ENCODE measurements at places on chromosomes 12 and 14.

GRCh38 chr14:66069830-66070541, 416.2 kb upstream of the CCDC196 start:
- H3K4me3 ChIP-seq = no peak overlapping the region
- no peak overlapping the region for H3K27ac ChIP-seq
- H3K4me1 ChIP-seq = peaks cover 4% of the 10 kb centered on the region

GRCh38 chr12:99435095-99435791, 212.3 kb upstream of the GARIN6 start:
- no peaks in the 10 kb centered on the region for H3K27me3 ChIP-seq
- no peaks in the 10 kb centered on the region for H3K4me1 ChIP-seq
- no peak overlapping the region for H3K4me3 ChIP-seq
- H3K27ac ChIP-seq = no peak overlapping the region
- peak; percentile 66 for DNase-seq

GRCh38 chr12:53287741-53288216, 7.6 kb upstream of the PFDN5 start:
- H3K4me3 ChIP-seq = no peak overlapping the region
- peaks cover 34% of the 10 kb centered on the region for H3K36me3 ChIP-seq
- no peaks in the 10 kb centered on the region for H3K27me3 ChIP-seq
- DNase-seq = peak; percentile 80

GRCh38 chr14:75259510-75259855, 19.1 kb upstream of the FOS start:
- H3K27me3 ChIP-seq = no peaks in the 10 kb centered on the region
- no peaks in the 10 kb centered on the region for H3K36me3 ChIP-seq
- H3K4me3 ChIP-seq = peak overlapping the region; percentile 58
- H3K27ac ChIP-seq = no peak overlapping the region

DNA sequence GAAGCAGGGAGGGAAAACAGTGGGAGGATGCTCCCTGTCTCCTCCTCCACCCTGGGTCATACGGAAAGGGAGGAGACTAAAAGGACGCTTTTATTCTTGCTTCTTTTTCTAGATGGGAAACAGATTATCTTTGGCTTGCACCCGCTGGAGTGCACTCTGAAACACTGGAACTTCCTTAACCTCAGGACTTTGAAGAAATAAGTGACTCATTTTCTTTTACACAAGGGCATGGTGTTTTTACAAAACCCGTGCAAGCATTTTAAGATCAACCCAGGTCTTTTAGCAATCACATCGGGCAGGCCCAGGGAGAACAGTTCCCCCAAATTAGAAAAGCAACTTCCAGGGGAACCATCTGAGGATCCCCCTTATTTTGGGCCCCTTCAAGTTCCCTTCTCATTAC, 80.9 kb upstream of the TSPAN11 start:
- DNase-seq = no peak
- no peak overlapping the region for H3K4me3 ChIP-seq
- H3K36me3 ChIP-seq = no peaks in the 10 kb centered on the region

- H3K4me3 ChIP-seq = no peak overlapping the region
- H3K36me3 ChIP-seq = no peaks in the 10 kb centered on the region
- DNase-seq = no peak
- H3K27me3 ChIP-seq = no peaks in the 10 kb centered on the region
- no peaks in the 10 kb centered on the region for H3K4me1 ChIP-seq
Observed at GRCh38 chr14:81123811-81124210, 96.9 kb downstream of the GTF2A1 start.

GRCh38 chr12:113162102-113163029, 12.8 kb downstream of the CFAP73 start:
- no peaks in the 10 kb centered on the region for H3K4me1 ChIP-seq
- no peaks in the 10 kb centered on the region for H3K27me3 ChIP-seq
- peaks cover 14% of the 10 kb centered on the region for H3K36me3 ChIP-seq
- DNase-seq = peak; percentile 50
